ENCODE measurements at places on chromosomes 12 and 14. TPM values are rescaled to one million over a fixed set of nuclear protein-coding genes. Genes with fewer than 3 reads are reported as not detected.

GNPNAT1 gene
- polyA plus RNA-seq: 16.7 TPM

RNASE7 gene
- polyA plus RNA-seq: 0.12 TPM

TMTC1 gene
- 28.1 TPM for polyA plus RNA-seq

TDRD9 gene
- 2.0 TPM for polyA plus RNA-seq

TSPAN9 gene
- 40.1 TPM for polyA plus RNA-seq

GRCh38 chr12:527241-527640 is 67.5 kb downstream of the B4GALNT3 start:
- DNase-seq: no peak

DNA sequence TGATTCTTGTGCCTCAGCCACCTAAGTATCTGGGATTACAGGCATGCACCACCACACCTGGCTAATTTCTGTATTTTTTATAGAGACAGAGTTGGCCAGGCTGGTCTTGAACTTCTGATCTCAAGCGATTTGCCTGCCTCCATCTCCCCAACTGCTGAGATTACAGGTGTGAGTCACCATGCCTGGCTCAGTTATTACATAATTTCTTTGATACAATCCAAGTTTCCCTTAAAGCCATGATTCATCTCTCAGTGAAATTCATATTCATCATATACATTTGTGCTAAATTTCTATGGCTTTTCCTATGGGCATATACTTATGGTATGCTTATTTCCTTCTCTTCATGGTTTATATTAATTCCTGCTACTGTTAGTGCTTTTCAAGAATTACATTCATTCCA is 29.1 kb upstream of the PZP start:
- DNase-seq: no peak

DNA sequence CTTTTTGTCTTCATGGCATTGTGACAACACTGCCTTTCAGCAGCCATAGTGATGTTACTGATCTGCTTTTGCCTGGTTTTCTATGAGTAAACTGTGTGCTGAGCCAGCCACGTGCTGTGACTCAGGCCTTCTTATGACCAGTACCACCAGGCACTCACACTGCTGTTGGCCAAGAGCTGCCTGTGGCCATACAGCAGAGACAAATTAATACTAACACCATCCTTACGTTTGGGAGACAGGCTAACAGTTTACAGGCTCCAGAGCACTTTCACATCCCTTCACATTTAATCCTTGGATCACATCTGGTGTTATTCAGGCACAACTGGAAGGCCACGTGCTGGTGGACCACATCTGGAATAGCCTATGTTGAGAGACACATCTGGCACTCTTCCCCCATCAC is 377.9 kb downstream of the CCDC91 start:
- DNase-seq: no peak

DNA sequence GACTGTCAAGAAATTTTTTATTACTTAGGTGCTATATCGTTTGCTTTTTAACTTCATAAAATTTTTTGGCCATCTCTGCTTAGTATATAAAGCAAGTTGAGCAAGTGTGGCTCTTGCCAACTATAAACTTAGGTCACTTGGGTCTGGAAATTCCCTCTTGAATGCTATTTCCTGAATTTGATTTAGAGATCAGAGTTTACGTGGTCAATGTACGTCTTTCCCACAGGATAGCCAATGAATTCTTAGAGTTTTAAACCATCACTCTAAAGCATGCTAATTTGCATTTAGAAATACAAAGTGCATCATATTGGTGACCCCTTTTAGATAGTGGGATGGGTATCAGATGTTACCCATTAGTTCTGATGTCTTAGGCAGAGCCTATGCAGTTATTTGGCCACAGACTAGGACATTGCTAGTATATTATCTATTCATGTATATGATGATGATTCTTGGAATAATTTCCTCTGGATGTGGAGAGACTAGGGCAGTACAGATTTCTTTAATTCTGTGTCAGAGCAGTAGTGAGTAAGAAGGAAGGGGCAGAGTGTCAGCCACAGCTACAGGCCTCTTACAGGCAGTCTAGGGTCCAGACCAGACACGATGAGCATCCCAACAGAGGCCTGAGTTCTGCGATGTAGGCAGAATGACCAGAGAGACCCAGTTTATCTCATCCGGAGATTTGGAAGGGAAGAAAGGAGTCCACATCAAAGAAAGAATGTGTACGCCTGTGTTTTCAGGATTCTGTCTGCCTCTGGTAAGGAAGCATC is 30.3 kb downstream of the SCN8A start:
- DNase-seq: no peak

- DNase-seq: no peak
Observed at GRCh38 chr12:44357494-44357893, 518.6 kb downstream of the NELL2 start.

DNA sequence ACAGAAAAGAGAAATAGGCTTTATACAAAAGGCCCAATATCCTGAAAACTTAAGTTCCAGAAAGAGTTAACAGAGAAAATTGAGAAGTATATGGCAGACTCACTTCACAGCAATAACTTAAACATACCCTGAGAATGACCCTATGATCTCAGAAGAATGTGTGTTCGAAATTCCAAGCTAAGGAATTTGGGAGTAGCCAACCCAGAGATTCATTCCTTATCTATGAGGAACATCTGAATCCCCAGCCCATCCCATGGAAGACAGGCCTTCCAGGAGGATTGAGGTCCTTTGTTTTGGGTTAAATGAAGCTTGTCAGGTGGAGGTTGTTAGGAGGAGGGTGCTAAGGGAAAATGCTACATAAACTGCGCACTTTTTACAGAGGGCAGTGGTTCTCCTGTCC is 7.5 kb upstream of the SAV1 start:
- DNase-seq: no peak

- DNase-seq: no peak
Observed at GRCh38 chr12:3042826-3043225, 34.4 kb upstream of the TSPAN9 start.

GRCh38 chr14:53019406-53019805 is 68.6 kb upstream of the FERMT2 start:
- DNase-seq: no peak

DNA sequence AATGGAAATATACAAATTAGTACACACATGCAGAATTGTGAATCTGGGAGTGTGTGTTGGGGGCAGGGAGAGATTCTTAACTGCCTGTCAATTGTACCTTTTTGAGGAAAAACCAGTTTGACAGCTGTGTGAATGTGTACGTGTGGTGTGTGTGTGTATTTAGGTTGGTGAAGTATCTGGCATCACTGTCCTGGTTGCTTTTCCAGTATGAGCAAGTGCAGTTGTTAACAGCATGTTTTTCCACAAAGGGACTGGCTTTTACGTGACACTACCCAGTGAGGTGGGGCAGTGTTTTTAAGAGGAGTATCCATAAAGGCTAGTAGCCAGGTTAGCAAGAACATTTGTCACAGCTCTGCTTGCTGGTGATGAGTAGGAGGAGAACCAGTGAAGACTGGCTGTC is 56.1 kb downstream of the DAAM1 start:
- no peak for DNase-seq

GRCh38 chr12:21221778-21222177 is 90.8 kb downstream of the SLCO1B1 start:
- DNase-seq: no peak

DNA sequence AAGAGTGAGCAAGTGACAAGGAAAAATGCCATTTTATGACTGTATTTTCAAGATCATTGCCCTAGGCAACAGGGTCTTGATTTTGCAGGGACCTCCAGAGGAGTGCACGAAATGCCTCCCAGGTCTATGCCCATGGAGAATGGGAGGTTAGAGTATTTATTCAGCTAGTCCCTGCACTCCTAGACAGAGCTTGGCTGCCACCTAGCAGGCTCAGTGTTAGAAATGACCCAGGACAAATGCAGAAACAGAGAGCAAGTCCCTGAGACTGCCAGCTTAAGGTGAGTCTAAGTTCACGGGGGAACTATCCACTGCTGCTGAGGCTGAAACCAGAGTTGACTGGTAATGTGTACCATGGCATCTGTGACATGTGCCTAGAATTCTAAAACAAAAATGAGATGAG is 506.4 kb downstream of the MED13L start:
- DNase-seq: no peak
